Stimulated activated naive CD4-positive, alpha-beta T cell (primary cell): ENCODE measurements at places on chromosomes 6 and 20.

GRCh38 chr6:36318690-36319435 lies 17.8 kb downstream of the BNIP5 start:
- no peak for DNase-seq

DNA sequence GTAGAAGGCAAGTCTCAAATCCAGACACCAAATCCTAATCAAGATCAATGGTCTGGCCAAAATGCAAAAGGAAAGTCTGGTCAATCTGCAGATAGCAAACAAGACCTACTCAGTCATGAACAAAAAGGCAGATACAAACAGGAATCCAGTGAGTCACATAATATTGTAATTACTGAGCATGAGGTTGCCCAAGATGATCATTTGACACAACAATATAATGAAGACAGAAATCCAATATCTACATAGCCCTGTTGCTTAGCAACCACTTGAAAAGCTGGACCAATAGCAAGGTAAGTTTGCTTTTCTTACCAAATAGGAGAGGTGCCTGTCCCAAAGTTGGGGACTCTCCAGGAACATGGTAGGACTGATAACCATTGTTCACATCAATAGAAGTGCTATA lies 2.0 kb downstream of the SEMG2 start:
- DNase-seq: no peak

DNA sequence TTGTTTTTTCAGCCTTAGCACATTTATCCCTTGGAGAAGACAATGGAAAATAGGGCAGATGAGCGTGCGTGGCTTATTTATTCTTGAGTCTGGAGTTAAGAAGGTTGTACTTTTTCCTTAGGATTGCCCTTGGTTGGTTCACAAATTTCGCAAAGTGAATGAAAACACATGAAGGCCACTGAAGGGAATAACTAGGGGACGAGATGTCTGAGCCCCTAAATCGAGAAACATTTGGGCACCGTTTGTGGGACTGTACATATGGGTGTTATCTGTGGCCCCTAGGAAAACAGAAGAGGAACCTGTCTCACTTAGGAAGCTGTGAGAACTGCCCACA lies 19.4 kb upstream of the TRIM27 start:
- DNase-seq: no peak

GRCh38 chr6:163732479-163732878 lies 318.0 kb downstream of the QKI start:
- no peak for DNase-seq

GRCh38 chr20:25085756-25086495 lies 4.0 kb upstream of the VSX1 start:
- no peak for DNase-seq

GRCh38 chr6:113178349-113178748 lies 678.8 kb upstream of the MARCKS start:
- DNase-seq: no peak

GRCh38 chr20:11702721-11703518 lies 214.8 kb upstream of the BTBD3 start:
- no peak for DNase-seq

- DNase-seq: no peak
These were observed 152.0 kb downstream of the TASP1 start for GRCh38 chr20:13486694-13487093.

DNA sequence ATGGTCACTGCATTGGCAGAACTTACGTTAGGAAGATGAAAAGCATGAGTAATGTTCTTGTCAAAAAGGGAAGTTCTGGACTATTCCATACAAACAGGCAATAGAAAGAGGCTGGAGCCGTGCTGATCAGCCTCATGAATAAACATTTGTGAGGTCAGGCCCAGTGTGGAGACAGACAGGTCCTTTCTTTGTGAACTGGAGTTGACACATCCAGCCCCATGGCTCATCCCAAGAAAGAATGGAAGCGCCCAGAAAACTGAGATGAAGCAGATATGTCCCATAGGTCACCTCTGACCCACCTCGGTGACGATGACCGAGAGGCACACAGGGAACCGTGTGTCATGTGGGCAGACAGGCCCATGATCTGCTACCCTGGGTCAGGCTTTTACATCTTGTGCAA lies 276.0 kb upstream of the SGK1 start:
- no peak for DNase-seq

GRCh38 chr20:31837896-31838397 lies 7.5 kb downstream of the FOXS1 start:
- DNase-seq: no peak

GRCh38 chr20:53569606-53570307 lies 23.9 kb downstream of the ZNF217 start:
- no peak for DNase-seq

DNA sequence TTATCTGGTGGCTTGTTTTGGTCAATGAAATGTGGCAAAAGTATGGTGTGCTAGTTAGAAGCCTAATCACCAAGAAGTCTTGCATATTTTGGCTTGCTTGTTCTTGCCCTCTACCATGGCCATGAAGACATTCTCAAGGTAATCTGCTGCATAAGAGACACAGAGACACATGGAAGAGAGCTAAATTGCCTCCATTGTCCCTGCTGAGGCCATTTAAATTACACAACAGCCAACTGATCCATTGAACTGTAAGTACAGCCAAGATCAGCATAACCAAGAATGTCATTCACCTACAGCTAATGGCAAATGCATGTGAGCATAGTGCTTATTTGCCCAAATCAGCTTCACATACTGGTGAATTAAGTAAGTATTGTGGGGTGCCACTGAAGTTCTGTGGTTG lies 603.8 kb downstream of the FRK start:
- no peak for DNase-seq

- DNase-seq: no peak
These were observed 25.6 kb downstream of the GFOD1 start for GRCh38 chr6:13461805-13462204.

DNA sequence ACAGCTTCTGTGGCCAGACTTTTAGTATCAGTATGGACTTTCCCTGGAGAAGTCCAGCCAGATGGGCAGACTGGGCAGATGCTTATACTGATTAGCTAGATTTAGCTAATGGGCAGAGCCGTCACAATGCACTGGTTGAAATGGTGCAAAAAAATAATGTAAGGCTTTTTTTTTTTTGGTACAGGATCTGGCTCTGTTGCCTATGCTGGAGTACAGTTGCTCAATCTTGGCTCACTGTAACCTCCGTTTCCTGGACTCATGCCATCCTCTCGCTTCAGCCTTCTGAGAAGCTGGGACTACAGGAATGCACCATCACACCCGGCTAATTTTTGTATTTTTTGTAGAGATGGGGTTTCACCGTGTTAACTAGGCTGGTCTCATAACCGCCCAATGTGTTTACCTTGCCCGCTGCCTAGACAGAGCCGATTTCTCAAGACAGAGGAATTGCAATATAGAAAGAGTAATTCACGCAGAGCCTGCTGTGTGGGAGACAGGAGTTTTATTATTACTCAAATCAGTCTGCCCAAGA lies 16.4 kb upstream of the KIFC1 start:
- no peak for DNase-seq

- DNase-seq: no peak
These were observed 87.6 kb downstream of the ASXL1 start for GRCh38 chr20:32445539-32446273.

DNA sequence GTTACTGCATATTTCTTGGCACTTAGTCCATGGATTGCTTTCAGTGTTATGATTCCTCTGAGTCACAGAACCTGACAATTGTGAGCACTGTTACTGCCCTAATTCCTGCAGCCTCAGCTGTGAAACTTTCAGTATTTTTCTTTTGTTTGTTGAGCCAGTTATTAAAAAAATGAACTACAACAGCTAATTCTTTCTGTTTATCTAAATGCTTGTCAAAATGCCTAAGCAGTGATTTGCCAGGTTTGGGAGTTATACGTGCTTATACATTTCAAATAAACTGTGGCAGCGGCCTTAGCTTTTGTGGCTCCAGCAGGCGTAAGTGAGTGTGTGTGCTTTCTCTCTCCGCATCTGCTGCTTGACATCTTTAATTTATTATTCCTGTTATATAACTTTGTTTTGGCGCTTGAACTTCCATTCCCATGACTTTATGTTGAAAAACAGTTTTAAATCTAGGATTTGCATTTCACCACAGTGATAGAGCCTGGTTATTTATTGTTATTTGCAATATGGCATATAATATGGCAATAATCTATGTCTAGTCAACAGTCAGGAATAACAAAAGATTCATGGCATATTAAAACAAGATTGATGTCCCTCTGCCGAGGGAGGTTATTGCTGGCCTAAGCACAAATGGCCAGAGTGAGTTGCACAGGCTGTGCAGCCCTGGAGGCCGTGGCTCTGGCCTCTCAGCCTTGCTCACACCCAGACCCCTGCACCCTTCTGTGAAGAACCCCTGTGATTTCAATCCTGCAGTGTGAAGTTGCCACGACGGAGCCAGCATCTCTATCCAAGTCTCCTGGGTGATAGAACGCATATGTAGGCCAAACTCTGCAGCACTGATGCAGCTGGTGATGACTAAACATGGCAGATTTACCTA lies 303.4 kb downstream of the THBS2 start:
- DNase-seq: no peak

DNA sequence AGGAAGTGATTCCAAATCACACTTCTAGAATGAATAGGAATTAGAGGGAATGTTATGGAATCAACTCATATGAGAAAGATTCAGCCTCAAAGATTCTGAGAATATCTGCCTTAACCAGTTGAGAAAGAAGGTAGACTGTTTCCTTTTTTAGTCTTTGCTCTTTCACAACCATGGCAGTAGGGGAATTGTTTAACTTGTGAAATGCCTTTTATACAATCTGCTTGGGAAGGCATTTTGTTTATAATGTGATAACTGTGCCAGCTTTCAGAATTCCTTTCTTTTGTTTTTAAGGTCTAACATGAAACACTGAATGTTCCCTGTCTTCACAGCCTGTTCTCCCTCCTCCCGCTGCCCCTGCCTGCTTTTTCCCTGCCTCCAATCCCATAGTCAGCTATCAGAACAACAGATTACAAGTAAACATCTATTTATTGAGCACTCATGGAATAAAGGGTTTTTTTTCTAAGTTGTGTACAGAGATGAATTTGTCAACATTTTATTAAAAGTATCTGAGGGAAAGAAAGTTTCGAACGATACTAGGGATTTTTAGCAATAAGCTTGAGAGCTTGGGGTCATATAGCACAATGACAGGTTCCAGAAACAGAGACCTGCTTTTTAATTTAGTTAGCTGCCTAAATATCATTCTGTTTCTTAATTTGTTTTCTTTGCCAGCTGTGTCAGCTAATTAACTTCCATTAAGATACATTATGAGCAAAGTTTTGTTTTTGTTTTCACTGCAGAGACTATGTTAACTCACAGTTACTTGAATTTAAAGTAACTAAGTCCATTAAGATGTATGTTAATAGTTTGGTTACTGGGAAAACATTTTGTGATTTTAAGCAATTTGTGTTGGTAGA lies 28.3 kb upstream of the FBXO30 start:
- DNase-seq: no peak

DNA sequence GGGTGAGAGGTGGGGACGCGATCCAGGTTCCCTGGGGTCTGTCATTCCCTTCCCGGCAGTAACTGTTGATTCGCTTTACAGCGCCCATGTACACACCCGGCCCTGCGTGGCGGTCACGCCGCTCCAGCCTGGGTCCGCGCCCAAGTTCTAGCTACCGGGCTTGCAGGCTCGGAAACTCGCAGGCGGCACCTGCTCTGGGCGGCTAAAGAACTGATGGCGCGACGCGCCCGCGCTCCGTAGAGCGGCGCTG lies 1.4 kb upstream of the POU3F2 start:
- no peak for DNase-seq

DNA sequence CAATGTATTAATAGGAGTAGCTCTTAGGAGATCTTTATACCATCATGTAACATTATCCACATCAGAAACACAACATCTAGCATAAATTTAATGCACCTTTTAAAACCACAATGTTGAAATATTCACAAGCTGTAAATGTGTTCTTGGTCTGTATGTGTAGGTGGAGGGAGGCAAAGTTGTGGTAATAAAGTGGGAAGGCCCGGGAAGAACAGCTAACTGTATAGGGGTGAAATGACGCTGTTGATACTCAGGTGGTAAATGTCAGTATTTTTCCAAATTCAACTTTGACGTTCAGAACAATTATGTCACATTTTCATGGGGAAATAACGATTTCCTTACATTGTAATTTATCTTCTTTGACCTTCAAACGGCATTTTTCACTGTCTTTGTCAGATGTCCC lies 146.0 kb upstream of the STMND1 start:
- no peak for DNase-seq

DNA sequence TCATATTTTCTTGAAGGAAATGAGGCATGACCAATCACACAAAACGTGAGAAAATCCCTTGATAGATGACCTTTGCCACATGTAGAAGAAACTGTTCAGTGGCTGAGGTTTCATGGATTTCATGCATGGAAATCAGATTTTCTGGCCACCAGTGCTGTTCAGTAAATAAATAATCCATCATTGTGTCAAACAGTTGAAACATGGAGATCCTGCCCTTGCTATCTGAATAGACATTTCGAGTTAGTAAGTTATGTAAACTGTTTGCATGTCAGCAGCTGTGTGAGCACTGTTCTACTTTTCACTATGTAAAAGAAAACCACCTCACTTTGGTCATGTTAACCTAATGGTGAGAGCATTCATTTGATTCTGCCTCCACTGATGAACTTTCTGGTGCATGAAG lies 793.9 kb upstream of the EPHA7 start:
- DNase-seq: no peak

DNA sequence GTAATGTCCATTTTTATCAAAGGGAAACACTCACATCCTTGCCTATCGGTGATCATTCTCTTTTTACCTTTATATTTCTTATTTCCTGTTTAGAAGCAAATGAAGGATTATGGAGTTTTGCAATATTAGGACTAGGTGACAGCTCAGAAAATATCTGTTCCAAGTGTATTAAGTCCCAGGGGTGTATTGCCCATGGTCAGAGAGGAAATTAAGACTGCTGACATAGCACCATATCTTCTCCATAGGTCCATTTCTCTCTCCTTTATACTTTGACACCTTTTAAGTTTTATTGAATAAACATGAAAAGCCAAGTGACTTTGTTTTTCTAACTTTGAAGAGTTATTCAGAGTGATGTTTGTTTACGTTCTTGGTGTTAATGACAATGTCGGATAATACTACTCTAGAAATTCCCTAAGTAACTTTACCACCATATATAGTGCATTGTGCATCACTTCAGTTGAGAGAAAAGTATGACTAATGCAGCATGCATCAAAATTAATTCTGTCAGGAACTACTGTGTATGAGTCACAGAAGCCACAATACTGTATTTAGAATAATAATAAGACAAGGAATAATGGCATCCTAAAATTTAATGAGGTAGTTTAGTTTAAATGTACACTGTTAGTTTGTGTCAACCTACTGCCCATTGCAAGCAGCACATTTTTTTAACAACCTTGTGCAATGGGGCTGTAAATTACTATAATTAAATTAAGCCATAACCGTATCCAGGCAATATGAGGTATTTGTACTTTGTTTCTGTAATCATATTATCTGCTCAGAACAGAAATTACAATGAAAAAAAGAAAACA lies 474.4 kb upstream of the RNF217 start:
- no peak for DNase-seq

DNA sequence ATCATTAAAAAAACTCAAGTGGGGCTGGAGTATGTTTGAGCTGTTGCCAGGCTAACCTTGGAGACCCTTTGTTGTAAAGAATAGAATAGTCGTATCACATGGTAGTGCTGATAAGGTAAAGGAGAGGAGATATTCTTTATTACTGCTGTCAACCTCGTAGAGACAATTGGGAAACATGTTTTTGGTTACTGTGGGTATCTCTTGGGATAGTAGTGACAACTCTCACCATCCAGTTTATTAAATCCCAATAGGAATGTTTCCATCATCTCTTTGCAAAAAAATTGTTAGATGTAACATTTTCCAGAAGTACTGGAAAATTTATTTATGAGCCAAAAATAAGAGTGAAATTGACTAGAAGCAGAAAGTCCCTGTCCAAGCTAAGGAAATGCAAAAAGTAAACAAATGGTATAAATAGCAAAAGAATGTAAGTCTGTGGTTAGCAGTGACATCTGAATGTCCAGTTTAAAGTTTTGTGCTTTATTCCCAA lies 829.3 kb upstream of the CITED2 start:
- no peak for DNase-seq
